Activated T-helper 2 cell treated with anti-CD3 and anti-CD28 coated beads, Interferon-gamma antibody, Interleukin-2, Interleukin-4, amounts not matched to agents 10 μg/mL and 5 μg/mL and 100 μg/mL, durations not matched to agents 14 hours and 24 hours and 36 hours (primary cell): ENCODE measurements at places on chromosomes 2 and 18.

- DNase-seq, result no peak
Measured at GRCh38 chr18:71040161-71040560, 751.3 kb downstream of the SOCS6 start.

DNA sequence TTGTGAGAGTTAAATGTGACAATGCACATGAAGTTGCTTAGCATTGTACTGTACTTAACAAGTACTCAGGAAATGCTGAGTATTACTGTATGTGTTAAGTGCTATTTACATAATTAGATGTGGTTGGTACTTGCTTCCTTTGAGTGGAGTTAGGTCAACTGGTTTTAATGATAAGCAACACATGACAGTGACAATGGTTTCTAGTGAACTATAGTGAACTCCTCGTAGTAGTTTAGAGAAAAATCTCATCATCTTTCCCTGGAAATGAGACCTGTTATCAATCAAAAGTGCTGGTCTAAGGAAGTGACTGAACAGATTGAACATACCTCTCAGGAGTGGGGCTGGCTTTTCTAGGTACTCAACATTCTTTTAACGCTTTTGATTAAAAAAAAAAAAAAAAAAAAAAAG, 29.2 kb upstream of the ZDBF2 start:
- no peak for DNase-seq

GRCh38 chr2:19545507-19545906, 187.1 kb upstream of the OSR1 start:
- no peak for DNase-seq

GRCh38 chr2:37080266-37080665, 3.9 kb downstream of the HEATR5B start:
- DNase-seq, result no peak

- DNase-seq, result no peak
Measured at GRCh38 chr2:231418820-231419640, 23.5 kb downstream of the B3GNT7 start.

DNA sequence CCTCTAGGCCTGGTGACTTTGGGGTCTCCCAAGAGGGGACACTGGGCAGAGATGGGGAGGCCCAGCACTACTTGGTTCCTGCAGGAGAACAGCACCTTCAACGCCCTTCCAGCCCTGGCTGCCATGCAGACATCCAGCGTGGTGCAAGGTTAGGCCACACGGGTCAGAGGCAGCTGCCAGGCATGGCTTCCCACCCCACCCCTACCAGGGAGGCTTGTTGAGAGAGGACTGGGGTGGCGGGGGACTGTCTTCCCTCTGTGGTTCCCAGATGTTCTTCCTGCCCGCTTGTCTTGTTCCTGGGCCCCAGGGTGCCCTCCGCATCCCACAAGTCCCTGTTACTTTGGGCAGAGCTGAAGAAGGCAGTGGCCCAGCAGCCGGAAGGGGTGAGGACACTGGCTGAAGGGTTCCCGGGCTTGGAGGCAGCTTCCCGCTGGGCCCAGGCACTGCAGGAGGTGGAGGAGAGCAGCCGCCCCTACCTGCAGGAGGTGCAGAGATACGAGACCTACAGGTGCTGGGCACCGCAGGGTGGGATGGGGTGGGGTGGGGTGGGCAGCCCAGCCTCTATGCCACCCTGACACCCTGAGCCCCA, 4.5 kb downstream of the PROM2 start:
- DNase-seq, result no peak

DNA sequence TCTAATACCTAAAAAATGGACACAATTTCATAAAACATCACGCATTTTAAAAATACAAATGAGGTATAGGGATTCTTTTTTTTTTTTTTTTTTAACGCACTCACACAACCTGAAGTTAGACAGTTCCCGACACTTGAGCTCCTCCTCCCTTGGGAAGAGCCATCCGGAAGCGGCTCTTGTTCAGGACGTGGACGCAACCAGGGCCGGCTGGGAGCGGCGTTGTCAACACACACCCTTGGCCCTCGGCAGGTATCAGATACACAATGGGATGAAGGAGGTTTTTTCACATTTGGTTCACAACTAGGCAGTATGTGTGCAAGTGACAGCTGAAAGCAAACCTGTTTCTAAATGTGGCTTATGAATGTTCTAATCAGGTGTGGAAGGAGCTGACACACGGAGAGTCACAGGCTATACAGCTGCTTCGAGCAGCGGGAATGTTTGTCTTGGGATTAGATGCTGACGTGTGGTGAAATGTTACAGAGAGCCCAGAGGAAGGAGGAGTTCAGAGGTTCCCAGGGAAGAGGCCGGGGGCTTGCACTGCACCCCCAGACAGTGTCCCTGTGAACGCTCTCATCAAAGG, 111.1 kb downstream of the PXDN start:
- DNase-seq, result no peak

- no peak for DNase-seq
Measured at GRCh38 chr2:62441421-62441820, 64.6 kb downstream of the TMEM17 start.

- DNase-seq, result no peak
Measured at GRCh38 chr2:234770031-234770506, 181.7 kb upstream of the SH3BP4 start.

DNA sequence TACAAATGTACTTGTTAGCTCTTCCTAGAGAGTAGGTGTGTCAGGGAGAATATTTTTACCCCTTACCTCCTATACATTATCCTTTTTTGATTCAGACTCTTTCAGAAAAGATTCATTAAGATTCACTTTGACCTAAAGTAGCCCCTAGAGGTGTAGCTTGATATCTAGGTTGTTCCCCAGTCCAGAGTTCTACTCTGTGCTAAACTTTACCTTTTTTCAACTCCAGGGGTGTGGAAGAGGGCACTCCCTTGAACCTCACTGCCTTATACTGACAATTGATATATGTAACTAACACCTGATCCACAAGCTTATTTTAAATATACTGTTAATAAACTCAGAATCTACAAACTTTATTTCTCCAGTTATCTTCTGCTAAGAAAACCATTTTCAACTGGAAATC, 30.0 kb downstream of the AFTPH start:
- no peak for DNase-seq

DNA sequence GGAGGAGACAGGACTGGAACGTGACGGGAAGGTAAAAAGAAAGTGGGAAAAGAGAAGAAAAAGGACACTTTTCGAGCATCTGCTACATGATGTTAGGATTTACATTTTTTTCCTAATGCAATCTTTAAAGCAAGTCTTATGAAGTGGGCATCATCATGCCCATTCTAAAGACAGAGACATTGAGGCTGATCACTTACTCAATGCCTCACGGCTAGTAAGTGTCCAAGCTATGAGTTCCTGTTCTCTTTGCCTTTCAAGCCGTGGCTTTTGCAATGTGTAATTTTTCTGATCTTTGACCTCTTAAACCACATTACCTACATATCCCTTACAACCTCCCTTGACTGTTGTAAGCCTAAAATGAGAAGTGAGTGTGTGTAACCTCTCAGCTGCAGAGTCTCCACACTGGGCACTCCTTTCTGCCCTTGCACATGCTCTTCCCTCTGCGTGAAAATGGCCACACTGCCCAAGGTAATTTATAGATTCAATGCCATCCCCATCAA, 649.2 kb downstream of the RNF144A start:
- no peak for DNase-seq
